ENCODE measurements at places on chromosomes 2 and 18. TPM values are rescaled to one million over a fixed set of nuclear protein-coding genes. Genes with fewer than 3 reads are reported as not detected.

TMEM169 gene
- total RNA-seq, result 1.6 TPM

SERPINB8 gene
- total RNA-seq, result 16.5 TPM

KLHL41 gene
- 1.8 TPM for total RNA-seq

ZNF236 gene
- total RNA-seq, result 37.9 TPM

PDCD1 gene
- total RNA-seq, result 0.27 TPM

MYCN gene
- total RNA-seq, result 7.0 TPM

GRCh38 chr2:75994759-75995158 lies 284.0 kb upstream of the GCFC2 start:
- DNase-seq, result no peak

GRCh38 chr2:55992455-55992854 lies 68.9 kb upstream of the EFEMP1 start:
- DNase-seq, result no peak

DNA sequence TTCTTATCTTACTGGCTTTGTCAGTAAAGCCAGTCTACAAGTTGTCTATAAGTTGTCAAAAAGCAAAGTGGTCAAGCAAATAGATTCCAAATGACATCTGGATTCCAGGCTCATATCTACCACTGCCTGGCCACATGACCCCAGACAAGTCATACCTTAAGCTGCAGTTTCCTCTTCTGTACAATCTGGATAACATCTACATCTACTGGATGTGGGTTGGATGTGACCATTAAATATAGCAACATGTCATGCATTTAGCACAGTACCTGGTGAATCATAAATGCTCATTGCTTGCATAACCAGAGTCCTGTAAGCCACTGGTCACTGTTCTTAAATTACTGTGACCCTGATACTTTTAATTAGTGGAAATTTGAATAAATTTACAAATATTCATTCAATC lies 16.8 kb downstream of the COBLL1 start:
- no peak for DNase-seq

GRCh38 chr2:142603759-142604158 lies 273.7 kb upstream of the KYNU start:
- DNase-seq, result no peak

DNA sequence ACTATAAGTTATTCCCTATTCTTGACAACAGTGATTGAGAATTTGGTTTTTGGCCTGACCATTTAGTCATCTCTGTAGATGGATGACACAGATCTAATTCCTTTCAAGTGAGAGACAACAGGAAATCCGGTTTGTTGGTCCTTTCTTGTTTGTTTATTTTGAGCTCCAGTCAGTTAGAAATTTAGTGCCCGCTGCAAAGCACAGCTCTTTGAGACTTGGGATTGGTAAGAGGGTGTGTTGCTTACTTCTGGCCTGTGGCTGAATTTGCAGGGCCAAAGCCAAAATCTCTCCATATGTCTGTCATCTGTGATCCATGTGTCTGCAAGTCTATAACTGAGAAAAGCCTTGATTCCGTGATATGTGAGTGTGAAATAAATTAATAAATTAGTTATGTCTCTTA lies 74.3 kb downstream of the BIN1 start:
- DNase-seq, result no peak

DNA sequence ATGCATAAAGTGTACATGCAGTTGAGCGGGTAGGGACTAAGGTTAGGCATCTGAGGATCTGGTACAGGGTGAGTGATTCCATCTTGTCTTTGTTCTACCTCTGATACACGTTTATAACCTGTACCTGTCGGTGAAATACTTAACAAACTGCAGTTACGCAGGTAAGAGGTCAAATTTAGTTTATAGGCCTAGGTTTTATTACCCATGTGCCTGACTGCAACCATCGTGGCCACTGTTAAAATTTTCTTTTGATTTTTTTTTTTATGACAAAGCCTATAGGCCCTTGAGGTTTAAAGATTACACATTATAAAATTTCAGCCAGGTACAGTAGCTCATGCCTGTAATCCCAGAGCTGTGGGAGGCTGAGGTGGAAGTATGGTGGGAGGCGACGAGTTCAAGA lies 15.4 kb upstream of the HNMT start:
- no peak for DNase-seq

All from sciatic nerve (tissue), 2 donors.